ENCODE measurements at places on chromosomes 4 and X.

DNA sequence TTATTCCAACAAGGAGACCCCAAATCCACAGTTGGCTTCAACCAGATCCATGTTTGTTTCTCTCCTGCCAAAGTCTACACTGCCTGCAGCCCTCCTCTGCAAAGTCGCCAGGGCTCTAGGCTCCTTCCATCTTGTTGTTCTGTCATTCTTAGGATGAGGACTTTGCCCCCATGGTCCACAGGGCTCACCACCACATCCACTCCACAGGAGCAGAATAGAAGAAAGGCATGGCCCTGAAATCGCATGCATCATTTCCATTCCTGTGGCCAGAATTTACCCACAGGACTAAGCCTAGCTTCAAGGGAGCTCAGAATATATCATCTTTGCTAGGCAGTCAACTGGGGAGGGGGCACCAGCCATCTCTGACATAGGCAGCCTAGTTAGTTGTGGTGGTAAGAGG, 254.7 kb downstream of the FBXW7 start:
- no peak for DNase-seq

- no peak for DNase-seq
These were observed 32.3 kb downstream of the MCUB start for GRCh38 chr4:109592367-109592766.

DNA sequence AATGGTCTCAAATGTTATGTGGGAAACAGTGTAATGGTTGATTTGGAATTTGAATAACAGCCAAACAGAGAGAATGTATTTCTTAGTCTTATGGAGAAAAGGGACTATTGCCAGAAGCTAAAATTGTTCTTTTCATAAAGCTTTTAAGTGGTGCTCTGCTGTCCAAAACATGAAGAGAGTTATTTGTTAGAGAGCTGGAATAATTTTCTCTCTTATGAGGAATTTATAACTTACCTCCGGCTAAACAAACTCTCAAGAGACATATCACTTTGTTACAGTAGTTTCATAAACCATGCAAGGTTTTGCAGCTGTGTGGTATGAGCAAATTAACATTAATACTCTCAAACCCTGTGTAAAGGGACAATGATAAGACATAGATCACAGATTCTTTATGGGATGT, 28.6 kb downstream of the SULT1B1 start:
- no peak for DNase-seq

GRCh38 chrX:125503769-125504168, 184.1 kb downstream of the TEX13C start:
- no peak for DNase-seq

DNA sequence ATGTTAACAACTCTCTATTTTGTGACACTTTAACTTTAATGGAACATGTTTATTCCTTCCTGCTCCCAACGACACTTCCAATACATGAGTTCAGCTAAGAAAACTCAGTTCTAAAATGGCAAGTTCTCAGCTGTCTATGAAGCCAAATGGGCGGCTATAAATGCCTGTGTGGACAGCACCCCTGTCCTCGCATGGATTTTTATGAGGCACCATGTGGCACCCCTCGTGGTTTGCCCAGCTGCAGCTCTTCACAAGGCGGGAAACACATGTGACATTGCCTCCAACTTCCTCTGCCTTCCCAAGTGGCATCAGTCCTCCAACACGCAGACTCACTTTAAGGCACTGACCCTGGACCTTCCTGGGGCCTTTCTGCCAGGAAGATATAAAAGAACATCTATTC, 48.0 kb downstream of the SH3RF1 start:
- no peak for DNase-seq

DNA sequence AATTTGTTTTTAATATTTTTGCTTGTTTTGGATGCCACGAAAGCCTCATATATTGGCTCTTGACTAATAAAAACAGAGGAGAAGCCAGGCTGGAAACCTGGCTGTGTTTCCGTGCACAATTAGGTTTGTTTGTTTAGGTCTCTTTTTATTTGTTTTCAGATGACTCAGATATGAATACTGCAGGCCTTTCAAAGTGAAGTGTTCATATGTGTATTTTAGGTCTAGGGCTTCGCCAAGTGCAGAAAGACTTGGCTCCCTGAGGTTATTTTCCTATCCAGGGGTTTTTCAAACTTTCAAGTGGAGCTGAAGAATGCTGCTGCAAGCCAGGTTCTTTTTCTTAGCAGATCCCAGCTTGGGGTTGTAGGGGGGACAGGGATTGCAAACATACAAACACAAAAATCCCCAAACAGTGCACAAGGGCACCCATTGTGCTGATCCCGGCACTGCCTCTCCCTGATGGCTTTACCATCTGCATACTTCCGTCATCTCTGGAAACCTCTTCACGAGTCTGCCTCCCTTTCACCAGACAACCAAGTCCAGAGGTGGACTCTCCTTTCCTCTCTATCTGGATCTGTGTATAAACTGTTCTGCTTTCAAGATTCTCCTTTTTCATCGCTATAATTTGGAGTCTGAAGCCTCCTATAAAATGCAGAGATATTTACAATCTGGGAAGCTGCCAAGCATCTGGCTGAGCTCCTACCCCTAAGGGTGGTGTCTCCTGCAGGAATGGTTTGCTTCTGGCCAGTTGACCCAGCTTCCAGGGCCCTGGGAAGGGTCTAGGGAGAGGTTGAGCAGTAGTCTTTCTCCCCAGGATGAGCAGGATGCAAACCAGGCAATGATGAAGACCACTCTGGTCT, 108.6 kb downstream of the SMIM20 start:
- DNase-seq = no peak

GRCh38 chr4:172287117-172287516, 473.9 kb downstream of the GALNTL6 start:
- no peak for DNase-seq

GRCh38 chrX:70026112-70026850, 23.5 kb downstream of the AWAT2 start:
- DNase-seq = no peak

DNA sequence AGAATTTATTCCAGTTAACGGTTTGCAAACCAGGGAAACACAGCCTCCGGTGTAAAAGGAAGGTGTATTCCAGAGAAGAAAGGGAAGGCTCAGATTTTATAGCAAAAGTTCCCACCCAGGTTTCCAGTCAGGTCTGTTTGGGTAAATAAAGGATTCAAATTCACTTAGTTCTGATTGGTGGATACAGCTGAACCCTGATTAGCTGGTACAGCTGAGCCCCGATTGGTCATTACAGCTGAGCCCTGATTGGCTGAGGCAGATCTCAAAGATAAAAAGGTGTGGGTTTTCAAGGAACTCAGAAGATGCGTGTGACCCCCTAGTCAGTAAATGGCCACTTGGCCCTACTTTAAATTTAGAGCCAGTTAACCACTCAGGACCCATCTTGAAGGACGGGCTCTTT, 6.6 kb downstream of the CLRN2 start:
- DNase-seq = no peak

Data from T-cell (primary cell).